ENCODE measurements at places on chromosomes 6 and 20.

- DNase-seq: no peak
Observed at GRCh38 chr6:15366003-15366535, 120.2 kb downstream of the JARID2 start.

DNA sequence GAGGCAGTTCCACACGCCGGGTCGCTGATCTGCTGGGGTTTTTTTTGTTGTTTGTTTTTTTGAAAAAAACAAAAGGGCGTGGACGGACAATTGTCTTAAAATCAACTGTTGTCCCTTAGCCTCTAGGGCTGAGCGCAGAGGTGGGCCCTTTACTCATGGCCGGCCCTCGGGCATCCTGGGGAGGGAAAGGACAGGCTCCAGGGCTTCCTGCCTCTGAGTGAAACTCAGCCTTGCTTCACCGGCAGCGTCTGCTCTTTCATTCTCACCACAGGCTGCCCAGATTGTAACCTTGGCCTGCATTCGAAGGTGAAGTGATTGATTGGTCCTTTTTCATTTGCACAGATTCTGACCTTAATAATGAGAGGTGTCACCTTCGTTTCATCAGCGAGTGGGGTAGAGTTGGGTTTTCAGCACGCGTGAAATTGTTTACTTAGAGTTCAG lies 797 bp downstream of the SMIM13 start:
- no peak for DNase-seq

DNA sequence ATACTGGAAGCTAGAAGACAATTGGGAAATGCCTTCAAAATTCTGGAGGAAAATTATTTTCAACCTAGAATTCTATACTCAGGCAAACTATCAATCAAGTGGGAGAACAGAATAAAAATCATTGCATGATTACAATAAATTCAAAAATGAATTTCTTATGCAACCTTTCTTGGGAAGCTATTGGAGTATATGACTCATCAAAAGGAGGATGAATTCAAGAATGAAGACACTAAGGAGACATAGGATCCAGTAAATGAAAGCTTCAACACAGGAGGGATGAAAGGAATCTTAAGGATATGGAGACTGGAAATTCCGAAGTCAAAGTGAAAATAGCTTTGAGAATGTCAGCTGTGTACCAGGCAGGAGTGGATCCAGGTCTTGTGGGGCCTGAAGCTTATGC lies 12.6 kb upstream of the UBR2 start:
- DNase-seq: no peak

DNA sequence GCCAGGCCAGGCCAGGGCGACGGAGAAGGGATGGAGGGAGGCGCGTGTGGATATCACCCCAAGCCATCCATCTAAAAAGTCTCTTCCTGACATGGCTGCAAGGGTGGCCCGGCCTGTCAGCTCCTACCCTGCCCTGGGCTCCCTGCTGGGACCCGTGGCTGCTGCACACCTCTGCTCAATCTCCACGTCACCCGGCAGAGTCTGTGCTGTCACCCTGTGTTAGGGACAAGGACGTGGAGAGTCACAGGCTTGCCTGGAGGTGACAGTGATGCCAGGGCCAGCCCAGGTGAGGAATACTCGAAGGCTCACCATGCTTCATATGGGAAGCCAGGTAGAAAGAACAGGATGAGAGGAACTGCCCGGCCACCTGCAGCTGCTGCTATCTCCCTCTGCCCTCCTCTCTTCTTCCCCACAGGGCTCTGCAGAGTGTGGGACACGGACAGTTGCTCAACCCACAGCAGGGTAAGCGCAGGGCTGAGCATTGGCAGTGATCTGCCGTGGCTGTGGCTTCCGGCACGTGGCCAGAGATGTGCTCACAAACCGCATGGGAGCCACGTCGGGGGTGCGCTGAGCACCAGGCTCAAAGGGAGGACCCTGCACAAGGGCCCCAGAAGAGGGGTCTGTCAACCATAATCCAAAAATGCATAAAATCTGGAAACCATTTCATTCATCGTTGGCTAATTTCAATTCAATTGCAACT lies 214.3 kb downstream of the DLL1 start:
- no peak for DNase-seq

DNA sequence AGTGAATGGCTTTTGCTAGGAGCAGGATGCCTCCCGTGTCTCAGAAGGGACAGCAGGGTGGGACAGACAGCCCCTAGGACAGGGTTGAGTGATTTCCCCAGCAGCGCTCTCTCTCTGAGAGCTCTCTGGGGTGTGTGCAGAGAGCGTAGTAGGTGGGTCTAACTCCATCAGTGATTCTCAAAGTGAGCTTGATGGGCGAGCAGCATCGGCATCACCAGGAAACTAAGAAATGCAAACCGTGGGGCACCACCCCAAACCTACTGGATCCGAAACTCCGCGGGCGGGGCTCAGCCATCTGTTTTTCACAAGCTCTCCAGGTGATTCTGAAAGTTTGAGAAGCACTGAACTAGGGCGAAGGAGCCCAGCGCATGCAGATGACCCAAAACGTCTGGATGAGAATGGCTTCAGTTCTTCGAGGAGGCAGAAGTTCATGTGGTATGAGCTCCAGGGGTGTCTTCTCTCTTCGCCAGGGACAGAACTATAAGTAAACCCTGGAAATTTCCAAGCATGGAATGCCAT lies 119.6 kb upstream of the RNF24 start:
- no peak for DNase-seq

GRCh38 chr6:154617175-154617574 lies 106.7 kb upstream of the CNKSR3 start:
- DNase-seq: no peak

DNA sequence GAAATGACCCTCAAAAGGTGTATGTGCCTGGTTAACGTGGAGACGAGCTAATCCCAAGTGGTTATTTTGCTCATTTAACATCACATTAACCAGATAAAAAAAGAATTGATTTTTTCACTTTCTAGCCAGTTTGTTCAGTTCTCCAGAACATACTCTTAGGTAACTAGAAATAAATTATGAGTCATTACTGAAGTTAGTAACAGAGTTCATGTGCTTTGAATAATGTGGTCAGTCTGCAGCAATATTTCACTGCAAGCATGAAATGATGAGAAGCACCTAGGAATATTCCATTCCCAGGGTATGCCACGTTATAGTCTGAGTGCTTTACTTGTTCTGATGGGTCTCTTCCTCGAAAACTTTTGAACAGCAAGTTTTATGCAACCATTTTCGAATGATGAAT lies 138.3 kb upstream of the INSM1 start:
- DNase-seq: no peak

- DNase-seq: no peak
Observed at GRCh38 chr6:1587546-1587945, 22.2 kb upstream of the FOXC1 start.

GRCh38 chr6:163816441-163816840 lies 401.9 kb downstream of the QKI start:
- no peak for DNase-seq

DNA sequence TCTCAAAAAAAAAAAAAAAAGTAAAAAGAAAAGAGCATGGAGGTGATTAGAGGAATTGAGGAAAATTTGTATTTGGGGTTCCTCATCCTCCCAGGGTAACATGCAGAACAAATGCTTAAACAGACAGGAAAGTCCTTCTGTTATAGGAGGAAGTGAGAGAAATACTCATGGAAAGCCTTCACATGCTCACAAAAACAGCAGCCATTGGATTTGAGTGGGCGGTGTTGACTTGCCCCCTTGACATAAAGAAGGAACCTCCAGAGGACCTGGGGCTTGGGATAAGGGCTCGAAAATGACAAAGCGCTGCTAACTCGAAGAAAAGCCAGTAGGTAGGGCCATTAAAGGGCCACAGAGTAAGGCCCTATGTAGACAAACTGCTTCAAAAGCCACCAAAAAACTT lies 17.5 kb upstream of the SAMHD1 start:
- no peak for DNase-seq

GRCh38 chr6:33699739-33700138 lies 11.8 kb downstream of the UQCC2 start:
- no peak for DNase-seq

DNA sequence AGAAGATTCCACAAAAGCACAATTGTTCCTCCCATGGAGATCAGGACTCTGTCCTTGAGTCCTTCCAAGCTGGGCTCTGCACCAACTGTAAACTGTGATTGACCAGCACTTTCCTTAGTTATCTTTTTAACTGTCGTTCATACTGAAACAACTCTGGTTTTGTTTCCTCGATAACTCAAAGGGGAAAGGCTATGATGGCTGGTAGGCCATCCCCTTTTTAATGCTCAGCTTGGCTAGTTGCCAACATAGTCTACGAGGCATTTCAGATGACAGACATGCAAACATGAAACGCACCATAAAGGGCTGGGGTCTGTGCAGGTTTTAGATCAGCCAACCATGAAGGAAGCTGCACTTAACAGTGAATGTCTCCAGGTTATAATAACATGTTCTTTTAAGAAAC lies 497.1 kb upstream of the ARID1B start:
- no peak for DNase-seq

DNA sequence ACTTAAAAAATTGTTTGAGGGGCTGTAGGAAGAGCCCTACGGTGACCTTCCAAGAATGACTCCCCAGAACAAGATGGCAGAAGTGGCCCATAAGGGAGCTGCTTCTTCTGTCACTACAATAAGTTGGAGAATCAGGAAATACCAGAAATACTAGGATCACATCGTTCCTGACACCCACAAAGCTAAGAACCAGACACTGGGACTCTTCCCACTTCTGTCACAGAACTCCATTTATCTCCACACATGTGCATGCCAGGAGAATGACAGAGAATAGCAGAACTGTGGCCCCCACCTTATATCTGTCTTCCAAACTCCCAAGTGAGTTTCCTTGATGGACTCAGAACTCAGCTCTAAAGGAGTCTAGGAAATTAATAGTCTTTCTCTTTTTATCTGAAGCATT lies 54.6 kb upstream of the UBR2 start:
- no peak for DNase-seq

DNA sequence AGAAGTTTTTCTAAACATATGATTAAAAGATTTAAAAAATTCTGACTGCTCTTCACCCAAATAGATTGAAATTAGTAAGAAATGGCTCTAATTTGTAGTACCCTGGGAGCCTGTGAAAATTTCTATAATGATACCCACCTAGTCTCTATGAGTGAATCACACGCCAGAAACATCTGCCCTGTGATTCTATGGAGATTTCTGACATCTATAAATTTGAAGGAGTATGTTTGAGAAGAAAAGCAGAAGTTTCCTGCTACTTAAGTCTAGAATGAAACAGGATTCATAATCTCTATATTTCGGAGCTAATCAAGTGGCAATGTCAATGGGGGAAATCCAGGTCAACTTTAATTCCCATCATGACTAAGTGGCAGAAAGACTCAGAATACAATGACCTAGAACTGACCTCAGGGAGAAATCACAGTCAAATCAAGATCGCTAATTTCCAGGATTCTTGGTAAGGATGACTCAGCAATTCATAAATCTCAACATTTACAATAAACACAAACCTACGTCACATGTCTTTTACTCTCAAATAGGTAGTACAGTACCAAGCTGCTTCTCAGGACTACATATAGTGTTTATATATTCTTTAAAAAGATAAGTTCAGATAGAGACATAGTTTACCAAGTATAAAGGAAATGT lies 186.2 kb upstream of the TNFAIP3 start:
- DNase-seq: no peak

DNA sequence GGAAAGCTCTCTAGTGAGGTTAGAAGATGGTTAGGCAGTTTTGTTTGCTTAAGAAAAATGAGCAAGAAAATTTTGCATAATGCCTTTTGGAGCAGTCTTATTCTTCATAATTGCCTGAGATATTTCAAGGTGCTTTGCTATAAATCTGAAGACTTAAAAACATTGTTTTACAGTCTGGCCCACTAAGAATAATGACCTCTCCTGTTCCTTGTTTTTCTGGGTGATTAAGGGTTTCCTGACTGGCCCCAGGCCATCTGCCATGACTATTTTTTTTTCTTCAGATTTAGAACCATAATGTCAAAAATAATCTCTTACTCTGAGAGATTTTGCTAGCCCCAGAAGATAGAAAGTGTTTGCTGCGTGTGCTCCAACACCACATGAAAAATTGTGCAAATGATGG lies 72.3 kb upstream of the CENPW start:
- DNase-seq: no peak

GRCh38 chr6:37864250-37864649 lies 44.7 kb downstream of the ZFAND3 start:
- DNase-seq: no peak

DNA sequence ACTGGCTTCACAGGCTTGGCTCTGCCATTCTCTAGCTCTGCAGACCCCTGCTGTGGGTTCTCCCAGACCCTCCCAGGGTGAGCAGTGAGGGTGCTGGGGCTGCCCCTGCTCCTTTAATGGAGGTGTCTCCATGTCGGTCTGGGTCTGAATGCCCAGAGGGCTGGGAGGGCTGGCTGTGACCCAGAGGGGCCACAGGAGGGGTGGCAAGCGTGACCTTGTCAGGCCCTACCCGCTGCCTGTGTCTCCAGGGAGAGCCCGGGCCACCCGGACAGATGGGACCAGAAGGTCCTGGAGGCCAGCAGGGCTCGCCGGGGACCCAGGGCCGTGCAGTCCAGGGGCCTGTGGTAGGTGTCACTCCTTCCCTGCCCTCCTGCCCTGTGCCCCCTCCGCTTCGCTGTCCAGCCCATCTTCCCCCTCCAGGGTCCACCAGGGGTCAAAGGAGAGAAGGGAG lies 32.1 kb downstream of the COL20A1 start:
- DNase-seq: no peak

GRCh38 chr6:5383856-5384255 lies 122.5 kb downstream of the FARS2 start:
- DNase-seq: no peak

DNA sequence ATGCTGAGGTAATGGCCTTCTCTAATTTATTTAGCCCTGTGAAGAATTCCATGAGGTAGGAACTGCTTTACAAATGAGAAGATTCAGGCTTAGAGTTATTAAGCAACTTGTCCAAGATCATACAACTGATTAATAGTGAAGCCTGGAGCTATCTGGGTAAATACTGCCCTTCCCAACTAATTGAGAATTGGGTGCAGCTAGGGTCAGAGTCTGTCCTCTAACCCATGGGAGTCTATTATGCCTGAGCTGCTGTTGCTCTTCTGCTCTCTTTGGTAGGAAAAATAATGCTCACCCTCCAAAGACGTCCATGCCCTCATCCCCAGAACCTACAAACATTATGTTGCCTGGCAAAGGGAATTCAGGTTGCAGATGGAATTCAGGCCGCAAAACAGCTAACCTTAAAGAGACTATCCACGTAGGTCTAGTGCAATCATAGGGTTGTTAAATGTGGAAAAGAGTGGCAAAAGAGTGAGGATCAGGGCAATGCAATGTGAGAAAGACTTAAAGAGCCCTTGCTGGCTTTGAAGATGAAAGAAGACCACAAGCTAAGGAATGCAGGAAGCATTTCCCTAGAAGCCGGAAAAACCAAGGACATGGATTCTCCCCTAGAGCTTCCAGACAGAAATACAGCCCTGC lies 90.1 kb downstream of the SPTLC3 start:
- DNase-seq: no peak

GRCh38 chr20:24098886-24099285 lies 110.3 kb upstream of the GGTLC1 start:
- no peak for DNase-seq

GRCh38 chr6:77403424-77403823 lies 59.9 kb downstream of the HTR1B start:
- DNase-seq: no peak

- DNase-seq: no peak
Observed at GRCh38 chr6:32865724-32866443, 11.9 kb downstream of the PSMB9 start.
